ENCODE measurements at places on chromosomes 1 and 21.

GRCh38 chr1:3506041-3506440, 51.6 kb downstream of the ARHGEF16 start:
- DNase-seq, result no peak

DNA sequence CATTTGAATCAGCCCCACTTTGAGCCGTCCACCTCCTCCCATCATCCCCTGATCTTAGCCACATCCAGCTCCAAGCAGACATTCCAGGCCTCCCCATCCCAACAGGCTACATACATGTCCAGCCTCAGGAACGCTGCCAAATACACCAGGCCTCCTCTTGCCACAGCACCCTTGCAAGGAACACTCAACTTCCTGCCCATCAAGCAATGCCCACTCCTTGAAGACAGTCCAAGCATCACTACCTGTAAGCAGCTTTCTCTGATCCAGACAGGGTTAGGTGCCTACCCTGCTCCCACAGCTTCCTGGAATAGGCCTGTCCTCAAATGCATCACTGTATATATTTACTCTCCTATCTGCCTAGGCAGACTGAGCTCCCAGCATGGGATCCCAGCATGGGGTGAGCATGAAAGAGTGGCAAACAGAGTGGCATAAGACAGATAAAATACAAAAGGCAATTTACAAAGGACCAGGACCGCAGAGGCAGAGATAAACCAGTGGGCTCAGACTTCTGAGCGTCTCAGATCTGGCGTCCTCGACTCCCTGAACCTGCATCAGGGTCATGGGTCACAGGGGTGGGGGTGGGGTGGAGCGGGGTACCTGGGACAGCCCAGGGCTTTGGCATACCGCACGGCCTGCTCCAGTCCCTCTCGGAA, 816 bp downstream of the HYI start:
- no peak for DNase-seq

GRCh38 chr21:46399129-46399528, 59.6 kb upstream of the DIP2A start:
- DNase-seq, result no peak

- no peak for DNase-seq
These were observed 61.2 kb downstream of the WDR64 start for GRCh38 chr1:241713316-241713715.

DNA sequence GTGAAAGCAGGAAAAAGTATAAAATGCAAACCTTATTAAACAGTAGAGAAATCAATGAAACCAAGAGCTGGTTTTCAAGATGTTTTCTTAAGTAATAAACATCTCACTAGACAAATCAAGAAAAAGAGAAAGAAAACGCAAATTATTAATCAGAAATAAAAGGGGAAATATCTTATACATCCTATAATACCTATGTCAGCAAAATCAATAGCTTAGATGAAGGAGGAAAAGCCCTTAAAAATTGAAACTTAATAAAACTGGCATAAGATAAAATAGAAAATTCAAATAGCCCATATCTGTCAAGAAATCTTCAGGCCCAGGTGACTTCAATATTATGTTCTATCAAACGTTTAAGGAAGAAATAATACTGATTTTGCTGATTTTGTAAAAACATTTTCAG, 59.1 kb downstream of the RGS4 start:
- no peak for DNase-seq

DNA sequence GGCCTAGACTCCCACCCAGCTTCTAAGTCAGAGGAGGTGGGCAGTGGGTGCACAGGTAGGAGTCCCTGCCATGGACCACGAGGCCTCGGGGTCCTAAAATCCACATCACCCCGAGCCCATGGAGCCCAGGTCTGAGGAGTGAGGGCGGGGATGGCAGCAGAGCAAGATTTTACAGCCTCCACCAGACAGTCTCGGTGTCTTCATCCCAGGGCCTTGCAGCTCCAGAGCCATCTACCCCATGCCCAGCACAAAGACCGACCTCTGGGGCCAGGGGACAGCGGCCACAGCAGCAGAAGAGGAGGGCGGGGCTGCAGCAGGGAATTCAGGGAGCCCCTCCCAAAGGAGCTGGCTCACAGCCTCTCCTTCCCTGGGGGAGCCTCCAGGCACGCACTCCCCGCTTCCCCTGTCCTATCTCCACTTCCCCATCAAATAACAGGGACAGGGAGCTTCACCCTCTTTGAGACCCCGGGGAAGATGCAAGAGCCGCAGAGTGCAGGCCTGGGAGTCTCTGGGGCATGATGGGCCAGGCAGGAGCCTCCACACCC, 14.6 kb downstream of the CHD5 start:
- no peak for DNase-seq

DNA sequence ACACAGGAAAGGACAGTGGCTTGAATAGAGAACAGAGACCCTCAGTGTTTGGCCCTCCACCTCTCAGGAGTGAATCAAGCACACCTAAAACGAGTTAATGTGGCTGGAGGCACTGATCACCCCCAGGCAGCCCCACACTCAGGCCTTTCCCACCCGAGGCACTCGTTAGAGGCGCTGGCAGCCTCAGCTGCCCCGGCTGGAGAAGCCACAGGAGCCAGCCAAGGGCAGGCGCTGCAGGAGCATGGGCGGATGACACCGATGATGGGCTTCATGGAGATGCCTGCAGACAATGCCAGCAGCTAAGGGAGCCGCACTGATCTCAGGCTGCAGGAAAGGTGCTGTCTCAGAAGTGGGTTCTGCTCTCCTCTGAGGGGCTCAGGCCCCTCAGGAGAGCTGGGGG, 24.1 kb upstream of the ABCG1 start:
- no peak for DNase-seq

- no peak for DNase-seq
These were observed 18.5 kb downstream of the SELL start for GRCh38 chr1:169692756-169693460.

- DNase-seq, result no peak
These were observed 275.2 kb downstream of the COL11A1 start for GRCh38 chr1:102833151-102833550.

- DNase-seq, result no peak
These were observed 107.0 kb upstream of the IRF2BP2 start for GRCh38 chr1:234716908-234717375.

- no peak for DNase-seq
These were observed 21.0 kb downstream of the CD160 start for GRCh38 chr1:145740269-145740668.

GRCh38 chr21:25406887-25407579, 200.2 kb downstream of the MRPL39 start:
- no peak for DNase-seq

GRCh38 chr1:31765516-31765915, 1.4 kb upstream of the ADGRB2 start:
- DNase-seq, result no peak

DNA sequence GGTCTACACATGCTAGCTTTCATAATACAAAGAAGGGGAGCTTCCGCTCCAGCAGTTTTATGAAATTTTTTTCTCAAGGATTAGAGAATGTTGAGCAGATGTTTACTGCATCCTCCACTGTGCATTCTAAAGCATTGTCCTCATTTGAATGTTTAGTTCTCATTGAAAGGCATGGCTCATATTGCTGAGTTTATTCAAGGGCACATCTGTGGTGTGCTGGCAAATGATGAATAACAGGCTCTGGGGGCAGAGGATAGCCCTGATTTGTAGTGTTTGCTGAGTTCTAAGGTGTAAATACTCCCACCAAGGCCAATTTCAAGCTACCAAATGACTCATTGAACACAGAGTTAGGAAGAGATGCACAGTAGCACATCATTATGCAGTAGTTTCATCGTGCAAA, 303.2 kb upstream of the FAM78B start:
- no peak for DNase-seq

GRCh38 chr1:232891656-232892317, 58.6 kb upstream of the NTPCR start:
- no peak for DNase-seq

Measured in stimulated activated CD4-positive, alpha-beta T cell treated with anti-CD3 and anti-CD28 coated beads, Interleukin-12 subunit alpha, Interleukin-12 subunit beta, amount 100 ng/mL, for 4 hours (primary cell).